ENCODE measurements at places on chromosomes 6 and 20.

DNA sequence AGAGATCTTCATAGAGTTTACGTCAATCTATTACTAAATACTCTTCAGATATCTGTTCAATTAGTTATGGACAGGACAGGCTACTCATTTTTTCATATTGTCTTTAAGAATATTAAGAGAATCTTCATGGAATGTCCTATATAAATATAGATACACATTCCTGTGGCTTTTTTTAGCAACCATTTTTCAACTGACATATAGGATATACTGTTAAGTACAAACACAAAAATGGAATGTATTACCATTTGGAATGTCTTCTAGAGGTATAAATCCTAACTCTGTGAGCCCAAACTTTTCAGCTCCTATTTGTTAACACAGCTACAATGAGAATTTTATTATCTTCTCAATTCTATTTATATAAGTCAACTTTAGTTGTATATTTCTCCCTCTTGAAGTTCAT, 239.6 kb upstream of the DEFB112 start:
- DNase-seq, result no peak

- no peak for DNase-seq
Measured at GRCh38 chr6:138034229-138034628, 73.0 kb downstream of the PERP start.

DNA sequence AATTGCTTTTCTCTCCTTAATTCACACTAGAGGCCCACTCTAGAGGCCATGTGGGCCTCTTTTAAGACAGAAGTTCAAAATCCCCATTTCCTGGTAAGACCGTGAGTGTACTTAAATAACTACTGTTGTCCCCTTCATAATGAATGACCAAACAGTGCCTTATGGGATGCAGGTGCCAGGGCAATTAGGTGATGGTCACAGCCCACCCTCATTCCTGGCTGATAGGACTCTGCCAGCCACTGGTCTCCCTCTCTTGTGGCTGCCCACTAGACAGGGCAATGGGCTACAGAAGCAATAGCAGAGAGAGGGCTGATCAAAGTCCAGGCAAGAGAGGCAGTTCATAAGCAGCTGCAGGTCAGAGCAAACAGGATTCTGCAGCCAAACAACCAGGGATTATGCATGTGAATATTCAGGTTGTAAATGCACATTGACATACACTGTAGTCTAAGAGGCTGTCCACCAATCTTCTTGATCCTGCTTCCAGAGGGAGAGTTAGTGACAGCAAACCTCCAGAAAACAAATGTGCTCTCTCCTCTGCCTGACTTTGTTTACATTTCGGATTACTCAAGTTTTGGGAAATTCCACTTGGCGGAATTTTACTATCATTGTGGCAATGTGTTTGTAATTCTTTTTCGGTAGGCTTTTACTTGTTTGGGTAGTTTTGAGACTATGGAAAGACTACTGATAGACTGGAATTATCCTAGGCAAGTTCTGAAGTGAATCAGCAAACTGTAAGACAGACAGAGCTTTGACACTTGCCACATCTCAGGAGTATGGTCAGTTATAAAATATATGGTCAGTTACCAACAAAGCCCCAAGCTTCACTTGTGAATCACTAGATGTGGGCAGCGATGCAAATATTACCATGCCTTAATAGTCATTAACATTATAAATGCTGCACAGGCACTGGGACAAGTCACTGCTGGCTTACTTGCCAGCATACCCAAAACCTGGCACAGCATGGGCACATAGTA, 12.8 kb downstream of the PTPRK start:
- DNase-seq, result no peak

DNA sequence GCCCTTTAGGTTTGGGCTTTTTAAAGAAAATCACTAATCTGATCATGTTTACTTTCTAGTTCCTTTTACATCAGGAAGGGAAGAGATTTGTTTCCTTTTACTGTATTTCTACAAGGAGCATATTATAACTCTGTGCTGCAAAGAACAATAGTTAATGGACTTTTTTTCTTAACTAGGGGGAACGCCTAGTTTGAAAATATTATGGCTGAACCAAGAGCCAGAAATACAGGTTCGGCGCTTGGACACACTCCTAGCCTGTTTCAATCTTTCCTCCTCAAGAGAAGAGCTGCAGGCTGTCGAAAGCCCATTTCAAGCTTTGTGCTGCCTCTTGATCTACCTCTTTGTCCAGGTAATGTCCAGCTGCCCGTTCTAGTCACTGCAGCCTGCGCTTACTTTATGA, 41.4 kb downstream of the FAM120B start:
- no peak for DNase-seq

DNA sequence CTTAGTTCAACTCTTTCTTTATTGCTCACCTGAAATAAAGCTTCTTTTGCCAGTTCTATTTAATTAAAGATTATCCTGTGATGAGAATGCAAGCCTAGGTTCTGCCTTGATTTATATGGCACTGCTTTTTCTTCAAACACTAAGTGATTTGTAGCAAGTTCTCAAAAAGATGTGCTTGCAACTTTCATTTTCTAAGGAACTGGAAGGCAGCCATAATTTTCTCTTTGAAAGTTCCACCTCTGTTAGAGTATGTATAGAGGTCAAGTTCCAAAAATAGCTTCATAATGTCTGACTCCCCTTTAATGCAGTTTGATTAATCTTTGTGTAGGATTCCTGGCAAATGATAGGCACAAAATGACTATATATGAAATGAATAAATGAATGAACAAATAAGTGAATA, 528.3 kb upstream of the FLRT3 start:
- DNase-seq, result no peak

GRCh38 chr6:37171201-37171969, 1.4 kb downstream of the PIM1 start:
- DNase-seq, result no peak

GRCh38 chr6:83270971-83271719, 78.0 kb downstream of the RWDD2A start:
- no peak for DNase-seq

DNA sequence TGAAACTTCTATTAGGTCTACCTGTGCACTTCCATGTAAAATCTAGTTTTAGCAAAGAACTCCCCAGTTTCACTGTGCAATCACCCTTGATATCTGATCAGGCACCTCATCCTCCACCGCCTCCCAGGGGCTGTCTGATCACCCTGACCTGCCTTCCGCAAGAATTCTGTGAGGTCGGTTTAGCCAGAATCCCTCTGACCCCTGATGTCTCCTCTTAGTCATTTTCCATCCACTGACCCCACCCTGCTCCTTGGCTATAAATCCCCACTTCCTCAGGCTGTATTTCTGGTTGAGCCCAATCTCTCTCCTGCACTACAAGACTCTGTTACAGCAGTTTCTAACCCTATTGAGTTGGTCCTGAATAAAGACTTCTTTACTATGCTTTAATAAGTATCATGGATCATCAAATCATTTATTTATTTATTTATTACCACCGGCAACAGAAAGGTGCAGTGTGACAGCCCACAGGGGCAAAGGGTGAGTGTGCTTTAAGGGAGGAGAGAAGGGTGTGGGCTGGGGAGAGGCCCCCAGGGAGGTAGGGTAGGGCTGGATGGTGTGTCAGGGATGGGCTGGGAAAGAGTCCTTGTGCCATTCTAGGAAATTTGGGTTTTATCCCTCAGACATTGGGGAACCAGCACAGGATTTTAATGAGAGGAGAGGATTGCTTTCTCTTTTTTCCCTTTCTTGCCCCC, 11.2 kb upstream of the SERPINB6 start:
- DNase-seq, result no peak

GRCh38 chr6:52191824-52192223, 5.6 kb downstream of the IL17A start:
- DNase-seq, result no peak

DNA sequence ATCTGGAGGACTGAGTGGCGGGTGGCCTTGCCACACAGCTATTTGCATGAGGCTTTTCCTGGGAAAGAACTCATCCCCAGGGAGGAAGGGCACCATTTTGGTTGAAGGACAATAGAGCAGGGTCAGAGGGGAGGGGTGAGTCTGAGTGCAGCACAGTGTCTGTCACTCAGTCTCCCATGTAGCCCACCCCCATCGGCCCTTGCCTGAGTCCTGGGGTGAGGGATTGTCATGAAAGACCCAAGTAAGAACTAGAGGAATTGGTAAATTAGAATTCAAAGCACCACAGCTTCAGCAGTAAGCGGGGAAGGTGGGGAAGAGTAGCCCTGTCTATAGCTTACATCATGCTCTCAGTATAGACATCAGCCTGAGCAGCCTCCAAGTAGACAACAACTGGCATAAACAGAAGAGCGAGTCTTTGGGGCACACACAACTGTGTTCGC, 90.4 kb upstream of the TMEM30A start:
- no peak for DNase-seq

DNA sequence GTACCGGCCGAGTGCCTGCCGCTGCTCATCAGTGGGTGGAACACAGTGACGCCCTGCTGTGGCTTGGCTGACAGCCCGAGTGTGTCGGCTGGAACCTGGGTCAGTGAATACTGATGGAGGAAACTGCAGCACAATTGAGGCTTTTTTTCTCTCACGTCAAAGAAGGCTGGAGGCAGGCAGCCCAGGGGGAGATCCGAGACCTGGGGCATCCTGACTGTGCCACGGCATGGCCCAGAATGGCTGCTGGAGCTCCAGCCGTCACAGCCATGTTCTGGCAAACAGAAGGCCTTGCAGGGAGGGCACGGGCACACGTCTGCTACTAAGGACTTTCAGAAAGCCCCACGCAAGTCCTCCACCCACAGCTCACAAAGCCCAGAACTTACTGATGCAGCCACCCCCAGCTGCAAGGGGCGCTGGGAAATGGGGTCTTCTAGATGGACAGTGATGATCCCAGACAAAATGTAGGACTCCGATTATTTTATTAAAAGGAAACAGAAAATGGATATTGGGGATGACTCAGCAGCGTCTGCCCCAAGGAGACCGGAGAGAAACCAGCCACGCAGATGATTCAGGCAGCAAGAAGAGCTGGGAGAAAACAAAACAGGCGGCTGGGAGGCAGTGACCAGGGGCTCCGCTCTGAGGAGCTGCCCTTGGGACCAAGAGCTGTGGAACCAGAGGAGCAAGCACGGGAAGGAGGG, 140.0 kb downstream of the TAF4 start:
- DNase-seq, result no peak

GRCh38 chr20:47981222-47981621, 195.9 kb upstream of the SULF2 start:
- DNase-seq, result no peak

DNA sequence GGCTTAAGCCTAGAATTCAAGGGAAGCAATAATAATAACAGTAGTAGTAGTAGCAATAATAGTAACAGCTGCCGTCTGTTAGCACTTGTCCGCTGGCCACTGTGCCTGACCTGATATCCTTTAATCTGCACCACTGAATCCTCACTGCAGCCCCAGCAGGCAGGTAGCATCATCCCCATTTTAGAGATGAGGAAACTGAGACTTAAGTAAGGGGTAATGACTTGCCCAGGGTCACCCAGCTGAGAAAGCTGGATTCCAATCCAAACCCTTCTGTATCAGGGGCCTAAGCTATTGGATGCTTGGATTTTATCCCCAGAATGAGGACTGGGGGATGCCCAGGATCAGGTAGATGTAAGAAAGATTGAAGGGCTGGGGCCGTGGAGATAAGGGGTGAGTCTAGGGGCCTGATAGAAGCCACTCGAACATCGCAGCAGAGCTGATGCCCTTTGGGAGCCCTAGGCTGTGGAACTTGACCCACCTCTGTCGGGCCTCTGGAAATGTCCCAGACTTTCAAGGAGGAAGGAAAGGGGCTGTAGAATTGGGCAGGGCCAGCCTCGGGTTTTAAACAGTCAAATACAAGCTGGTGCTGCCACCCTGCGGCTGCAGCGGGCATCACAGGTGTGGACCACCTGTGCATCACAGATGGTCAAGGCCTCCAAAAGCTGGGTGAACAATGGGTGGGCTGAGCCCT, 102.1 kb upstream of the MYL9 start:
- peak; percentile 38 for DNase-seq

- DNase-seq, result no peak
Measured at GRCh38 chr6:16739329-16739801, 21.9 kb downstream of the ATXN1 start.

All from T follicular helper cell (primary cell).